ENCODE measurements at places on chromosomes 2 and 18.

DNA sequence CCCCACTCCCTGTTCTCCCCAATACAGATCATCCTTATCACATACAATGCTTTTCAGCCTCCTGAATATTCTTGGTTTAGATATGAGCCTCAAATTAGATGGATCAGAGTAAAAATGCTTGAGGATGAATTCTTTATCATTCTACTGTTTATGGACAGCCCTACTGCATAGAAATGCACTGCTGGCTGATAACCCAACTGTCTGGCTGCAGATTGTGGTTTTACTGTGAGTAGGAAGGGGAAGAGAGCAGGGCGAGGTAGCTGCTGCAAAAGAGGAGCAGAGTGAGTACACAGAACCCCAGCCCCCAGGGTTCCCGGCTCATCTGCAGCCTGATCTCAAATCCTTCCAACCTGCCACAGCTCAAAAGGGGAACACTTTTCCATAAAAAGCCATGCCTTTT is 29.4 kb upstream of the NCOA1 start:
- DNase-seq, result no peak

DNA sequence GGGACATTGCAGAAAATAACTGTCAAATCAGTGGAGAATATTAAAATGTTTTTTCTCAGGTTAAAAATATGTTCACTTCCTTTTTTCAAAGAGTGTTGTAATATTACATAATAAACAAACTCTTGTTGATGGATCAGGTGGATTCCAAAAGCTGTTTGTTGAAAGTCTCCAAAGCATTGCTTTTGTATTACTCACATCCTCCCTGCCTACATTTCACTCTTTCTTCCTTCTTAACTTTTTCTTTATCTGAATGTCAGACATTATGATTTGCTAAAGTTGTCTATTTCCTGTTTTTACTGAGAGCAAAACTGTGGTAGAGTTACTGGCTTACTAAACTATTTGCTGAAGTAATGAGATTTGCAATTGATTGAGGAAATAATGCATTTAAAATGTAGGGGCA is 92.1 kb downstream of the CDH19 start:
- DNase-seq, result no peak

DNA sequence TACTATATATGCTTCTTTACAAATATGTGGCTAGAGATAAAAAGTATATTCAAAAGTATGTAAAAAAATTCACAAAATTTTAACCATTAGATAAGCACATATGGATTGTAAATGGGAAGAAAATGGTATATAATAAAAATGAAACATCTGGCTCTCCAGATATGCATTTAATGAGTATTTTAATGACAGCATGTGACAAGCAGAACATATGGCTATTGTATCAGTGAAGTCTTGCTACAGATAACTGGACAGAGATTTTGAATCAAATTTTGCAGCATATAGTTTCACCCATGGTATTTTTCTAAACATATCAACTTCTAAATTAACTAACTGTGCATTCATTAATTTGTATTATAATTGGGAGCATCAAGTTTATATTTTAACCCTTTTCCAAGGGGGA is 5.0 kb upstream of the ABCA12 start:
- no peak for DNase-seq

DNA sequence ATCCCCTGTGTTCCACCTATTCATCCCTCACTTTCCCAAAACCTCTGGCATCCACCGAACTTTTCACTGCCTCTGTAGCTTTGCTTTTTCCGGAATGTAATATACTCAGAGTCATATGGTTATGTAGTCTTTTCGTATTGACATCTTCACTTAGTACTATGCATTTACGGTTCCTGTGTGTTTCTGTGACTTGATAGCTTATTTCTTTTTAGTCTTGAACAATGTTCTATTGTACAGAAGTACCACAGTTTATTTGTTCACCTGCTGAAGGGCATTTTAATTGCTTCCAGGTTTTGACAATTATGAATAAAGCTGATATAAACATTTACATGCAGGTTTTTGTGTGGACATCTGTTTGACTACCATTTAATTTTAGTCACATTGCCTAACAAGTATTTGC is 154.7 kb upstream of the DOK6 start:
- no peak for DNase-seq

- DNase-seq, result no peak
Observed at GRCh38 chr2:39893616-39894015, 114.6 kb upstream of the THUMPD2 start.

GRCh38 chr2:205617905-205618304 is 64.4 kb upstream of the NRP2 start:
- no peak for DNase-seq

GRCh38 chr18:53153281-53153680 is 813.3 kb downstream of the DCC start:
- no peak for DNase-seq

DNA sequence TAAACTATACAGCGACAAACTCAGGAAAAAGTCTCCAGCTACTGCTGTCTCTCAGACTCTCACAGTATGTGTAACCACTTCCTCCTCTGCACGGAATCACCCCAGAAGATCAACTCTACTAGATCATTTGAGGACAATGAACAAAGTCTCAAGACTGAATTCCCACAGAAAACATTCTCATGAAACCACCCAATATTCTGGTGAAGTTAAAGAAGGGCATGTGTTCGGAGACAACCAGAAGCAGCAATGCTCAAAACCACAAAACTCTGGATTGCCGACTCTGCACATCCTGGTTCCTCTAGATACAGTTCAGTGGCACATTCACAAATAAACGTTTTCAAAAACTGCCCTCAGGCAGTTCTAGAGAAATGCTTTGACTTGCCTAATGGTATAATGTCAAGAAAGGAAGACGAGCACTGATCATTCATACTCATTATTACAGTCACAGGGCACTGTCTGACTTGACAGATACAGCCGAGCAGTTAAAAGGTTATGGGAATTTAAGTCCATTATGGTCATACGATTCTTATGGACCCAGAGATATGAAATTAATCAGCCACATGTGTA is 91.9 kb upstream of the STK17B start:
- DNase-seq, result no peak

- no peak for DNase-seq
Observed at GRCh38 chr2:86790676-86791572, at the start of gene CD8A. CD8A (minus strand) TSS chr2:86790913; CDS start chr2:86790825, 88 bp downstream.

GRCh38 chr2:50556934-50557575 is 474.9 kb downstream of the NRXN1 start:
- DNase-seq, result no peak

DNA sequence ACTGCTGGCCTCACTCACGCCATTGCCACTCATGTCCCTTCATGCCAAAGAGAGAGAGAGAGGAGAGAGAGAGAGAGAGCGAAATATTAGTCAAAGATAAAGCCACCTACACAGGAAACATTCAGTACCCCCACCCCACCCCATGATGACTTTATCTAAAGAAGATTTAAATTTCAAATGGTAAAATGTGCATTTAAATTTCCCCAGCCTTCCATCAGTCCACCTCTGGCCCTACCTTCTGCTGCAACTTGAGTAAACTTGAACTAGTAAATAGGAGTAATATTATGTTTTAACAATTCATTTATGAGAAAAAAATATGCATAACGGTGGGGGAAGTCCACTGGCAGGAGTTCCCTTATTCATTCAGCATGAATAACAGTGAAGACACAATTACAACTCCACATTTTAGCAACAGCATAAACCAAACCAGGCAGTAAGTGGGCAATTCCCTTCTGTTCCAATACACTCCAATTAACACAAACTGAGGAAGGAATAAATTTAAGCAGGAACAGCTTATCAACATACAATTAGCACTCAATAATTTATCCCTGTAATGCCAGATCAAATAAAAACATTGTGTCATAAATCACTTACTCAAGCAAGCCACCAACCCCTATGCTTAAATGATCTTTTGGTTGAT is 264.2 kb downstream of the LNPK start:
- DNase-seq, result no peak

GRCh38 chr18:25247725-25248124 is 104.2 kb downstream of the ZNF521 start:
- DNase-seq, result no peak

DNA sequence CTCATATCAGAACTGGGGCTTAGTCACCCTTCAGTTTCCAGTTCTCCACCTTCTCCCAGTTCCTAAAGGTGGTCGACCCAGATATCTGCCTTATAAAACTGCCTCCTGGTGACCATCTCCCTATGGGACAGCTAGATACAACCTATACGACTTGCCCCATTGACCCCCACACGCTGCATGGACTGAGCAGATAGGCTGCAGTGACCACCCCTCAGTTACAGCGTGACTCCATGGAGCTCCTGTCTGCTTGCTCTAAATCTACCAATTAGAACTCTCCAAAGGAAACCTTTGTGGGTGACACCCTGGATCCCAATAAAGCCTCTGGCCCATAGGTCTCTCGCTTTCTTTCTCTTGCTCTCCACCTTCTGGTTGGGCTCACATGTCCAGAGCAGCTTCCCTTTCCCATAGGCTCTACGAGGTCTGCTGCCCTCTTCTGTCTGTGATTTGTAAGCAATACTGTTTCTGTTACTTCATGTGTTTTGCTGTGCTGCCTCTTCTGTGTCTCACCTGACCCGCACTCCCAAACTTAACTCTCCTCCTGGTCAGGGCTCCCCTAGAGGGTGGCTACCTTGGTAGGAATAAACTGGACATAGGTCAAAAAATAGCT is 971.3 kb upstream of the FAM98A start:
- no peak for DNase-seq

GRCh38 chr2:47724221-47724981 is 58.5 kb upstream of the MSH6 start:
- no peak for DNase-seq

- DNase-seq, result no peak
Observed at GRCh38 chr2:101766871-101767739, 69.6 kb downstream of the MAP4K4 start.

DNA sequence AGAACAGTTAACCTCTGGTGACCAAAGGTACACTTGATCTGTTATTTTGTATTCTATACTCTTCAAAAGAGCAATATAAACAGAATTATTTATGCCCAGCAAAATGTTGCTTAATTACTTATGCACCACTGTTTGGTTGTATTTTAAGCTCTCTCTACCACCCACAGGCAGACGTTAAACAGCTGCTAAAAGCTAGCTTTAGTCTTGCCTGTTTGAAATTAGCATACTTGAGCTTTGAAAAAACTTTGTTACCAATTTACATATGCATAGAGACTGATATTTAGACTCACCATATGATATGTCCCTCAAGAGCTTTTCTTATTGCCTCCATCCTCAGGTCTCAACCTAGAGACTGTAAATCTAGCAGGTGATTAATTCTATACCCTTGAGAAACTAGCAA is 426.9 kb downstream of the NR4A2 start:
- DNase-seq, result no peak

DNA sequence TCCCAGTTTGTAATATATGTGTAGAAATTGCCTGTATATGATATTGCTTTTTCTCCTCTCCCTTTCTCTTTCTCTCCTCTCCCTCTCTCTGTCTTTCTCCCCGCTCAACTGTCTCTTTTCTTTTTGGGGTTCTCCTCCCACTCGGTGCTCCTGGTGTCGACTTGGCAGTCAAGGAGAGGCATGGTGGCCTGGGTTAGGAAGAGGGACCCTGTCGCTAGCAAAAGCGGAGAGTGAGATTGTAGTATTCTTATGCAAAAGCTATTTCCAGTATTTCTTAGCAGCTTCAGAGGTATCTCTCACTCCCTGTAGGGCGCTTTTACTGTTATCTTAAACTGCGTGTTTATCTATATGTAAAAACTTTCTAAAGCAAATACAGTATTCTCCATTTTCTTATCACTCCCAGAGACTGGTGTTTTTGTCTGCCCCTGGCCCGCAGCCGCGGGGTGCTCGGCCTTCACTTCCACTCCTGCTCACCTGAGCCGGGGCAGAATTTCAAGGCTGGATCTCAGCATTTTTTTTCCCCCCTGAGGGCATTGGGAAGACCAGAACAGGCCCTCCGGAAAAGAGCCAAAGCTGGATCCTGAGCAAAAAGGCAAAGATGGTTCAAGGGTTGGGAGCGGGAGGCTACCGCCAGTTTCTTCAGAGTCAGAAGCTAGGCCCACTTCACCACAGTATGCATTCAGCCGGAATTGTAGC is 4.3 kb downstream of the SIX3 start:
- DNase-seq, result no peak

DNA sequence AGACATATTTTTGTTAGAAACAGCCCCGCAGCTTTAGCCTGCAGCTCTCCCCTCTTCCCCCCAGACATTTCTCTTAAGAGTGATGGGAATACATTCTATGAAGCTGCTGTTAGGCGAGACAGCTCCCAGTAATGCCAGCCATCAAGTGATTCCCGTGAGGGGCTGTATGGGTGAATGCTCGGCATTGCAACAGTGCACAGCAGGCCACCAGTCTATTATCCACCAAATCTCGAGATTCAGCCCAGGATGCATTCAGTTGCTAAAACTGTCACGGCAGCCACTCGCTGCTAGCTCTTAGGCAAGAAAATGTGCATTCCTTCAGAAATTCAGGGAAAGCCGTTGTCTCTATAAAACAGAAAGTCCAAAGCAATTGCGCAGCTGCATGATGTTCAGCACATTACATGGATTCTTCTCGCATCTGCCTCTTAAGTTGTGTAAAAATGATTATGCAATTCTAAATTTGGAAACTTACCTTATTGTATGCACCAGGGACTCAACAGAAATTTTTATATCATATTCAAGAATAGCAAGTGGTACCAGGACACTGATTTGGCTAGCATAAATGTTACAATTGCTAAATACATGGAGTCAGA is 211.3 kb upstream of the ARL4C start:
- DNase-seq, result no peak

GRCh38 chr18:63881851-63882250 is 5.7 kb upstream of the SERPINB2 start:
- no peak for DNase-seq

GRCh38 chr2:149561309-149561926 is 26.2 kb downstream of the MMADHC start:
- DNase-seq, result no peak

- DNase-seq, result no peak
Observed at GRCh38 chr2:11742317-11742701, 4.1 kb upstream of the LPIN1 start.

- no peak for DNase-seq
Observed at GRCh38 chr18:61448316-61448715, 115.1 kb downstream of the CDH20 start.

GRCh38 chr2:89829828-89830227 is 1138.4 kb downstream of the RPIA start:
- DNase-seq, result no peak

DNA sequence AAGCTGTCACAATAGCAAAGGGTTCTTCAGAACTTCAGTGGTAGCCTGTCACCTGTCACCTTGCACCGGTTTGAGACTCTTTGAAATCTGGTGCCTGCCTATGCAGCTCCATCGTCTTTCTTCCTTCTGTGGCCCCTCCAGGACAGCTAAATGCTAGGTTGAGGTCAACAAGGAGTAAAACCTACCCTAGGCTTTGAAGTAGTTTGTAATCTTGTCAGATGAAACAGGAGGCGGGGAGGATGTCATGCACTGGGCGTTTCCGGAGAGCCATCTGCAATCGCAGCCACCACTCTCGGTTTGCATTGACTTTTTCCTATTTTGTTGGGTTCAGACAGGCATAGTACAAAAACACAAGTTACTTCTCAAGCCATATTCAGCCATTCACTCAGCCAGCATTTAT is 116.7 kb downstream of the LPIN1 start:
- peak; percentile 17 for DNase-seq

- no peak for DNase-seq
Observed at GRCh38 chr2:172445851-172446250, 18.5 kb downstream of the ITGA6 start.

Data from stimulated activated CD4-positive, alpha-beta T cell treated with anti-CD3 and anti-CD28 coated beads, Interleukin-12 subunit alpha, Interleukin-12 subunit beta, amount 100 ng/mL, for 24 hours (primary cell).